ENCODE measurements at places on chromosomes 6 and 20. TPM values are rescaled to one million over a fixed set of nuclear protein-coding genes. Genes with fewer than 3 reads are reported as not detected.

DNA sequence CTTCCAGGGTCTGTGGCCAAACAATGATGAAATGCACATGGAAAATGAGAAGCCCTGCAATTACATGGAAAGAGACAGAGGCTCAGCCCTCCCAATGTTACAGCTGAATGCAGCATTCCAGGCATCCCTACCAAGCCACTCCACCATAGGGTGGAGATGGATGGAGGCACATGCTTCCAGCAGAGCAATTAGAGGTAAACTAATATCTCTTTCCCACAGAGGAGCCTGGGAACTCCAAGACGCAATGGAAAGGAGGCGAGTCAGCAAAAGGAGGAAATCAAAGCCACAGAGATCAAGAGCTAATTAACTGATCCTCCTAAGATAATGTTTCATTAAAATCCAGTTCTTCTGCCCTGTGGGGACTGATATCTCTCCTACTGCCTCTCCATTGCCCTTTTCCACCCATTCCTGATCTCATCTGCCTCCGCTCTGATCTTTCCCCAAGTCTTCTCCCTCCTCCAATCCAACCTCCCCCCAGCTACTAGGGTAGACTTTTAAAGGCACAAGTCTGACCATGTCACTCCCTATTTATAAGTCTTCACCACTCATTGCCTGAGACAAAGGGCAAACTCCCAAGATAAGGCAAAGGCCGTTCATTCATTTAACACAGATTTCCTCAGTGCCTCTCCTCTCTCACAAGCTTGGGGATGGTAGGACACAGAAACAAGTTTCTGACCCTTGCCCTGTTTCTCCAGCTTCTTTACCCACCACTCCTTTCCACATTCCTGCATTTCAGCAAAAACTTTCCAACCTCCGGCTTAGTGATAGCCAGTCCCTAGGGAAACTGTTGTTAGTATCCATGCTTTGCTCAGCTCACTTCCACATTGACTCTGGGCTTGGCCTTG lies 14.3 kb upstream of the KCNB1 start:
- DNase-seq, result no peak
- H3K27me3 ChIP-seq, result no peaks in the 10 kb centered on the region
- no peaks in the 10 kb centered on the region for H3K4me1 ChIP-seq

The BPIFB4 gene
- total RNA-seq, result not detected

GRCh38 chr6:16850681-16851026 lies 89.4 kb upstream of the ATXN1 start:
- no peak overlapping the region for H3K27ac ChIP-seq
- H3K27me3 ChIP-seq, result no peaks in the 10 kb centered on the region
- peaks cover 4% of the 10 kb centered on the region for H3K4me1 ChIP-seq

- DNase-seq, result no peak
- peaks cover 38% of the 10 kb centered on the region for H3K36me3 ChIP-seq
- H3K4me3 ChIP-seq, result no peak overlapping the region
- H3K4me1 ChIP-seq, result no peaks in the 10 kb centered on the region
These were observed 37.2 kb downstream of the SCAND1 start for GRCh38 chr20:35917077-35917476.

GRCh38 chr20:33919653-33920052 lies 74.1 kb upstream of the RALY start:
- H3K36me3 ChIP-seq, result no peaks in the 10 kb centered on the region
- DNase-seq, result no peak
- no peak overlapping the region for H3K27ac ChIP-seq
- no peaks in the 10 kb centered on the region for H3K4me1 ChIP-seq
- H3K27me3 ChIP-seq, result no peaks in the 10 kb centered on the region

The ULBP2 gene
- total RNA-seq, result not detected

Data from thoracic aorta (tissue), 2 donors.